ENCODE measurements at places on chromosomes 11 and 22.

DNA sequence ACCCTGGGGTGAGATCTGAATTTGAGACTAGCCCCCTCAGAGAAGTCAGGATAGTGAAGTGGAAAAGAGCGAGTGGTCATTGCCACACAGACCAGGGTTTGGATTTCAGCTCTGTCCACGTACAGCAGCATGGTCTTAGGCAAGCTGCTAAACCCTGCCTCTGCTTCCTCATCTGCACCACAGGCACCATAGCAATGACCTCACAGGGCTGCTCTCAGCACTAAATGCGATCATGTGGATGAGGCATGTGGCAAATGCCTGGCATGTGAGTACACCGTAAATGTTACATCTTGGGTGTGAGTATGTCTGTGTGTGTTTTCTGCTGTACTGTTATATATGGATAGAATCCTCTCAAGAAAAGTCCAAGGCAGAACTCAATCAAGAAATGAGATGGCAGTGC, 15.8 kb downstream of the NAV2 start:
- DNase-seq: no peak

- DNase-seq: no peak
Observed at GRCh38 chr22:23565915-23566704, 14.0 kb downstream of the IGLL1 start.

- DNase-seq: peak; percentile 78
Observed at GRCh38 chr11:19241260-19242178, 774 bp upstream of the E2F8 start.

- DNase-seq: no peak
Observed at GRCh38 chr11:62057069-62057468, 66.7 kb upstream of the INCENP start.

DNA sequence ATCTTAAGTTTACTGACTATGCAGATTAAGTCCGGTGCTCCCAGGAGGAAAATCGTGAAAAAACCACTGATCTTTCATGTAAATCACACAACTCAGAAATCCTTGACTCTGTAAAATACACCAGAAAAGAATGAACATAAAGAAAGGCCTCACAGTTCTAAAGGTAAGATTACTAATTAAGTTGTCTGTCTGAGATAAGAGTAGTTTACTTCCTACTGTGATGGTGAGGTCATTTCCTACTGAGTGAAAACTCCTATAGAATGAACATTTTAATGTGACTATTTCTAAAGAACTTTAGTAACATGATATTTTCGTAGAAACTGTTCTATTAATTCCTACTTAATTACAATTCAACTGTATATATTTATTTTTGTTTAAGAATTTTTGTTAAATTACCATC, 774.4 kb upstream of the CHORDC1 start:
- peak; percentile 55 for DNase-seq

- DNase-seq: peak; percentile 83
Observed at GRCh38 chr11:38791346-38791961, 2193.4 kb upstream of the RAG2 start.

- peak; percentile 44 for DNase-seq
Observed at GRCh38 chr11:61922539-61922938, 5.2 kb upstream of the RAB3IL1 start.

GRCh38 chr22:46976143-46976542, 213.7 kb downstream of the TBC1D22A start:
- DNase-seq: no peak

GRCh38 chr11:130383344-130384211, 44.8 kb downstream of the ADAMTS8 start:
- peak; percentile 22 for DNase-seq

DNA sequence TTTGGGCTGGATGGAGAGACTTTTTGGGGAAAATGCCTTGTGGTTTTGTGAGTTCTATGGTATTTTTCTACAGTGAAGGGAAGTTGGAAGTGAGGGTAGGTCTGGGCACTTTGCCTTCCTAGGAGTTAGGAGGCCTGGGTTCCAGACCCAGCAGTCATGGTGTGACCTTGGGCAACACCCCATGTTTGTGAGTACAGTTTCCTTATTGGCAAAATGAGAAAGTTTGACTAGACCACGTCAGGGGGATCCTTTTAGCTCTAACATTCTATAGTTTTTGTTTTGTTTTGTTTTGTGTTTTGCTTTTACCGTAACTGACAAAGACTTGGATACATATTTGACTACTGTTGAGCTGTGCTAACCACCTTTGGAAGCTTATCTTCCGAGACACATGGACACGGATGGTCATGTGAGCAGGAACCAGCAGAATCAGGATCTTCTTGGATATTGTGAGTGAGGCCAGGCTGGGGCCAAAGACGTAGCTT, 109.0 kb downstream of the PKNOX2 start:
- DNase-seq: peak; percentile 63

DNA sequence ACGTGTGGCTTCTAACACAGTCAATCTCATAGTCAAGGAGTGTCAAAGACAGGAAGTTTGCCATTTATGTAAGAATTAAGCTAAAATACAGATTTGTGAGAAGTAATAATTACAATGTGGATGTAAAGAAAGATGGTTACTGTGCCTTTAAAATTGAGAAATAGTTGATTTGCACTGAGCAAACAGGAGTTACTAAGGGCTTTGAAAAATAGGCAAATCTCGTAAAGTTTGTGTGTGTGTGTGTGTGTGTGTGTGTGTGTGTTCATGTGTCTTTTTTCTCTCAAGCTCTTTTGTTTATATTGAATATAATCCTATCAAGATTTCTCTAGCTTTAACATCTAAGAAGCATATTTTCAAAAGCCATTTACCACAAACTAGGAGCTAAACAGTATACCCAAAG, 2284.5 kb downstream of the LRRC4C start:
- no peak for DNase-seq

GRCh38 chr22:20156611-20157429, 6.0 kb upstream of the CCDC188 start:
- peak; percentile 93 for DNase-seq

GRCh38 chr11:44382118-44382517, 72.2 kb upstream of the ALX4 start:
- no peak for DNase-seq

GRCh38 chr22:49391436-49391835, 436.2 kb downstream of the BRD1 start:
- DNase-seq: no peak

GRCh38 chr22:24938741-24939341, 7.7 kb downstream of the LHFPL7 start:
- peak; percentile 73 for DNase-seq

DNA sequence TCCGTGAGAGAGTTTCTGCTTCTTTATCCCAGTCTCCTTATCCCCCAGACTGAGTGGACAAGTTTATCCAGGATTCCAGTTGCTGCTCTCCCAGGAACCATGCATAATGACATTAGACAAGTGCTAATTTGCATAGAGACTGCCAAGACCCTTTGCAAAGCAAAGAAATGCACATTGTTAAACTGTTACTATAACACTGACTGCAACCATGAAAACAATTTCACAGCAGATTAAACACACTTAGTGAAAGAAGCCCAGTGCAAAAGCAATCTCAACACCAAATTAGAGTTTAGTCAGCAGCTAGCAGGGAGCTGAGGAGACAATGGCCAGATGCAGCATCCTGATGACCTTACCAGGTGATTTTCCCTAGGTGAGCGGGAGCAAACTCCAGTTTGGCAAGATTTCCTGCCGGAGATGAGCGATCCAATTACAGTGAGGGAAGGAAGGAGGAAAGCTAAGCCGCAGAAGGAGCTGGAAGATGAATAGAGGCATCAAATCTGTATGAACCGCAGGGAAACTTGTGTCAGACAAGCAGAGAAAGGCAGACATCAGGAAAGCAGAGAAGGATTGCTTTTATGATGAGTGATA, 273.8 kb upstream of the B3GAT1 start:
- DNase-seq: no peak

- no peak for DNase-seq
Observed at GRCh38 chr22:30414525-30415047, 11.0 kb upstream of the MTFP1 start.

- DNase-seq: no peak
Observed at GRCh38 chr11:112400476-112401014, 139.9 kb upstream of the PLET1 start.

DNA sequence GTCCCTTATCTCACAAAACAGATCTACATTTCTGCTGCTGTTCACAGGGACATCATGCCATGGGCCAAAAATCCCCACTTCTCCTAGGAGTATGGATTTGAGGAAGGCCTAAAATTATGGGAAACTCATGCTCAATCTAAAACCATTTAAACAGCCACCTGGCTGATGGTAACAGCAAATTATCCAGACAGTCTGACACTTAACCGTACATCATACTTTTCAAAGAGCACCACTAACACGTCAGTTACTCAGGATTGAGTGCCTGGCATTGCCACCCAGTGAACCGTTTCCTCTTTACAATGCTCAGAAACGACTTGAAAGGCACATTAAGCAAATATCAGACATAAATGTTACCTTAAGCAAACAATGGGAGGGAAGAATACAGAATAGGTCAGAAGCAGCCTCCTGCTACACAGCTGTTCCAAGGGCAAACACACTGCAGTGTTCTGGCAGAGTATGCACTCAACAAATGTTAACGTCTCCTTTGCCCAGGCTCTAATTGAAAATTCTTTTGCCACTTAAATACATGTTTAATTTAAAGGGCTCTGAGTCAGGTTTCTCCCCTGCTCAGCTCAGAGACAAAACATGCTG, 18.8 kb upstream of the SLC36A4 start:
- no peak for DNase-seq

- no peak for DNase-seq
Observed at GRCh38 chr11:96341211-96342013, 1.6 kb downstream of the MAML2 start.

GRCh38 chr11:85930879-85931366, 75.7 kb downstream of the CCDC83 start:
- DNase-seq: no peak

DNA sequence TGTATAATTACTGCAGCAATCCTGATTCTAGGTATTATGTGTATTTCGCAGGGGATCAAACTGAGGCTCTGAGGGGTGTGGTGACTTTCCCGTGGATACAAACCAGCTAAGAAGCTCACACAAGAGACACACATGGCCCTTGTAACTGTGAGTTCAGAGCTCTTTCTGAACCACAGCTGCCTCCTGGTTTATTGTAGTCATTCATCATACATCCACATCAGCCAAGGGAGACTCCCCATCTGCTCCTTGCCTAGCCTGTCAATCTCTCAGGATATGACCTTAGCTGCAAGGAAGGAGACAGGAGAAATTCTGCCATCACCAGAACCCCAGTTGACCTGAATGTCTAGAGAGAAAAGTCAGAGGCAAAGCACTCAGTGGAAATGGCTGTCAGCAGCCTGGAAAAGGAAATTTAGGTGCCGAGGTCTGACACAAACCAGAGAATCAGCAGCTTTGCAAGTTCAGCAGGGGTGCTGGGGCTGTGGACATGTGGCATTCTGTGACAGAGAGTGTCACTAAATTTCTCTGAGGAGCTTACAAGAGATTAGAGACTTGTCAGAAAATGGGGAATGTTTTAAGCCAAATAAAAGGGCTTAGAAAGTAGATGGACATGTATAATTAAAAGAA, 209.5 kb downstream of the AASDHPPT start:
- DNase-seq: no peak

GRCh38 chr22:42432020-42432596, at the start of gene NFAM1:
Gene NFAM1, minus strand, starts transcription at chr22:42432403. Its CDS starts 46 bp downstream, at chr22:42432357.
- DNase-seq: no peak

GRCh38 chr11:1827931-1828330, 6.9 kb upstream of the SYT8 start:
- no peak for DNase-seq

DNA sequence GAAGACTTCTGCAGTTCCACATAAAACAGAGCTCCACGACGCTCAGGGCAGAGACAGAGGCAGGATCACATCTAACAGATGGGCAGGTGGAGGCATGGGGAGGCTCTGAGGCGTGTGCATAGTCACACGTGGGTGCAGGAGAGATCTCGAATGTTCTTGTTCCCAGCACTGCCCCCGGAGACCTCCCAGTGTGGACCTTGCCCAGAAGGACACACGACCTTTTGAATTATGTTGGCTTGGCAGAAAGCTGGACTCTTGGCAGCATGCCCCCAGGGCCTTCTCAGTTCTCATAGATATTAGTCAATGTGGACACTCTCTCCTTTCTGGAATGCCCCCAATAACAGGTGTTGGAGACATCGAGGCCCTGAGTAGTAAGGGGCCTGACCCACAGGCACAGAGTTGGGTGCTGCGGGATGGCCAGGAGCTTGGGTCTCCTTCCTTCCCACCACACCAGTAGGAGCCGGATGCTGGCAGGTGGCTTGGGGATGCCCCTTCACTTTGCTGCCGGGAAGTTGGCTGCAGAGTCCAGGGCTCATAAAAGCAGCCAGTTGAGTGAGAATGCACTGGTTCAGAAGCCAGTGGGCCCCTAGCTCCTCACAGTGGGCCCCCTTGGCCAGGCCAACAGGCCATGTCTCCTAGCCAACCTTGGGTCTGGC, 12.1 kb downstream of the MYEOV start:
- DNase-seq: no peak

DNA sequence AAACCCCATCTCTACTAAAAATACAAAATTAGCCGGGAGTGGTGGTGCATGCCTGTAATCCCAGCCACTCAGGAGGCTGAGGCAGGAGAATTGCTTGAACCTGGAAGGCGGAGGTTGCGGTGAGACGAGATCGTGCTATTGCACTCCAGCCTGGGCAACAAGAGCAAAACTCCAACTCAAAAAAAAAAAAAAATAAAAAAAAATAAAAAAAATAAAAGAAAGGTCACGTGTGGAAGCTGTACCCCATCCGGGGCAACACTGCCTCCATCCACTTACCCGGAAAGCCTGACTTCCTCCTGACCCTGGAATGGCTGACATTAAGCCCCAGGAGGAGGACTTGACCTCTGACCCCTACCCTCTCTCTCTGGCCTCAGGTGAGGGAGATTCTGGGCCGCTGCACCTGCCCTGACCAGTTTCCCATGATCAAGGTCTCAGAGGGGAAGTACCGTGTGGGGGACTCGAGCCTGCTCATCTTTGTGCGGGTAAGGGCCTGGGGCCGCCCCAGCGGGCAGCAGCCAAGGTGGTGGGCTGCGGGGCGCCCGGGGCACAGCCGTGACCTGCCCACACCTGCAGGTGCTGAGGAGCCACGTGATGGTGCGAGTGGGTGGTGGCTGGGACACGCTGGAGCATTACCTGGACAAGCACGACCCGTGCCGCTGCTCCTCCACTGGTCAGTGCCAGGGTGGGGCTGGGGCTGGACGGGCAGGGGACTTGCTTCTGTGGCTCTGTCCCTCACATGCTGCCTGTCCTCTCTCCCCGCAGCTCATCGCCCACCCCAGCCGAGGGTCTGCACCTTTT, 3.8 kb downstream of the GAS2L1 start:
- no peak for DNase-seq

GRCh38 chr11:65487467-65488272, 11.2 kb upstream of the MALAT1 start:
- peak; percentile 91 for DNase-seq

DNA sequence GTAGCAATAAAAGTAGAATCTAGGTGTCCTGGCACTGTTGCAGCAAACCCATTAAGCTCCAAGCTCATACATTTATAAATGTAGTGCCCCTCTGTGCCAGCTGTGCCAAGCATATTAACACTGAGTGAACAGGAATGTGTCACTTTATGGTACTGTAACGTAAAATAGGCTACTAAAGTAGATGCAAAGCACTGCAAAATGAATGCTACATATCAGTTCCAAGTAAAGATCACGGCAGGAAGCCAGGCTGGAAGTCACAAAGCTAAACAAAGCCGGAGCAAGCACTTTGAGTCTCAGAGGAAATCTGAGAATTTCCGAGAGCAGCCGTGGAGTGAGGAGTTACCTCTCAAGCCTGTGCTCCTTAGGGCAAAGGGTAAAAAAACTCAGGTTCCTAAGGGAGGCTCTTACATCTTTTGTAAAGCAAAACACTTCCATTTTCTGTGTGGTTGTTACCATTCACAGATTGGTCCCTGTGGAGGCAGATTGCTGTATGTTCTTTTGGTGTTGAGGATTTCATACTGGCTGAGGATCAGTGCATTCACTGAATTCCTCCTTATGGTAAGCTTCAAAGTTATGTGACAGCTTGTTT, 85.7 kb downstream of the WNT11 start:
- no peak for DNase-seq

Data from OCI-M1 (cell line).